Right renal cortex interstitium (tissue), 3 donors: ENCODE measurements at places on chromosomes 4 and X. TPM values are rescaled to one million over a fixed set of nuclear protein-coding genes. Genes with fewer than 3 reads are reported as not detected.

DUX4 gene
- not detected for polyA plus RNA-seq

- no peak for DNase-seq
Measured at GRCh38 chr4:151055539-151055938, 40.5 kb upstream of the LRBA start.

- DNase-seq = no peak
Measured at GRCh38 chr4:176799653-176800052, 6.9 kb upstream of the VEGFC start.

DNA sequence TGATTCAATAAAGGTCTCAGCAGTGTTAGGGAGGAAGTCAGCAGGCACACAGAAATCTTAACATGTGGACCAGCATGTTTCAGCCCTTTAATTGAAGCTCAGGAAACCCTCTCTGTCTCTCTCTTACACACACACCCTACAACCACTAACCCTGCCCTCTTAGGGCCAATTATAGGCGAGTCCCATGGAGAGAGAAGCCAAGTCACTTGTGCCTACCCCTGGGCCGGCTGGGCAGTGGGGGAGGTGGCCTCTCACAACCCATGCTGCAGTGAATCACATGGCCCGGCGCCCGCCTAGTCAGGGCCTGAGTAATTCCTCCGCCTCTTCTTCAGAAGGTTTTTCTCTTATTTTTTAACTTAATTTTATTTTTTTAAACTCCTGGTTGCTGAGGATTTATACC is 3.7 kb downstream of the FGD1 start:
- no peak for DNase-seq

DNA sequence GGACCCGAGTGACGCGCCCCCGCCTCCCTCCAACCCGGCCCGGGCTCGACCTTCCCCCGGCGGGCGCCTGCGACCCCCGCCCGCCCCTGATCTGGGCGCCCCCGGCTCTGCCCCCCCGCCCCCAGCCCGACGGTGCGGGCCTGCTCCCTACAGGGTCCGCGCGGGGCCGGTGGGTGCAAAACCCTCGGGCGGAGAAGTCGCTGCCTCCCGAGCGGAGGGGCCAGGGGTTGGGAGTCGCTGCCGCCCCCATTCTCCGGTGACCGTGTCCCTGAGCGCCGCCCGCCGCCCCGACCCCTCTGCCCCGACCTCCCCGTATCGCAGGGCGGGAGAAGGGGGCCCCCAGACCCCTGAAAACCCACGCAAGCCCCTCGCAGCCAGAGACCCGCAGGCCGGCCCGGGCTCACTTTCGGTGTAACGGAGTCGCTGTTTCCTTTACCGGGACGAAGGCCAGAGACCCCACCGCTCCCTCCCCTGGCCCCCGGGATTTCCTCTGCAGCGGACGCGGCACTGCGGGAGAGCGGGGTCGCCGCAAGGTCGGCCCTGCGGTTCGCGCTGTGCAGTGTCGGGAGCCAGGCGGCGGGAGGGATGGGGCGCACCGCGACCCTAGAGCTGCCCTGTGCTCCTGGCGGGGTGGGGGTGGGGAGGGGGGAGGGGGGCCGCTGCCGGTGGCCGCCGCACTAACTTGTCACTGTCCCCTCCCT is 729 bp upstream of the CPLX1 start:
- no peak for DNase-seq

DNA sequence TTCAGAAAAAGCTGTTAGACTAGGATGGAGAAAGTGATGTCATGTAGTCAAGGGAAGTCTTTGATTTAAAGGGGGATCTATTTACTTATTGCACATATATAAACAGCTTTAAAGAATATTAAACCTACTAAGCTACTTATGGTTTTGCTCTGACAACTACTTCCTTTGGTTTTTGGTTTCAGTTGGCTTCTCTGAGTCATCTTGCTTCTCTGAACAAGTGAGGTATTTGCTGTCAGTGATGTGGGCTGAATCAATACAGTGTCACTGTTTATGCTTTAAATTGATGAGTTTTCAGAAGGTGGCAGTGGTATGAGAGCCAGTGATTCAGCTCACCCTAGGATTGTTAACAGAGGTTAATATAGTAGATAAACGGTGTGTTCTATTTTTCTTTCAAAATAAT is 75.1 kb downstream of the CEP44 start:
- DNase-seq = no peak

GRCh38 chr4:3324093-3324815 is 31.4 kb downstream of the RGS12 start:
- DNase-seq = no peak

- DNase-seq = no peak
Measured at GRCh38 chrX:47706575-47706974, 47.6 kb upstream of the UXT start.

GRCh38 chr4:136935871-136936270 is 596.4 kb downstream of the PCDH18 start:
- DNase-seq = no peak

DNA sequence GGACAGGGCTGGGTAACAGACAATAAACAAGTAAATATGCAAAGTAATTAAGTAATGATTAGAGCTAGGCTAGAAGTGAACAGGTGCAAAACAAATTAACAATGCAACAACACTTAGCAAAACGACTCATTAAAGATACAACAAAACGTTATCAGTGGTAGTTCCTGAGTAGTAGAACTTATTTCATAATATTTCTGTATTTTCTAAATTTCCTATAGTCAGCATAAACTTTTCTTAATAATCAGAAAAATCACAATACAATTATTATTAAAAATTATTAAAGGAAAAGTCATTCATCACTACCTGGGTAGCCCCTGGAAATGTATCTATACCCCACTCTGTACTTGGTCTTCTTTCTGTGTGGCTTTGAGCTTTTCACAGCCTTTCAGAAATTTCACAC is 166.6 kb downstream of the GBA3 start:
- no peak for DNase-seq

KCNIP4 gene
- 14.5 TPM for polyA plus RNA-seq

TMPRSS11A gene
- polyA plus RNA-seq = not detected

NPNT gene
- 207 TPM for polyA plus RNA-seq

GRCh38 chr4:186725469-186726425 is 2.1 kb upstream of the FAT1 start:
- DNase-seq = peak; percentile 77

GRCh38 chr4:28636971-28637370 is 1776.3 kb downstream of the STIM2 start:
- DNase-seq = no peak

GRCh38 chr4:121736735-121737351 is 28.1 kb downstream of the SMIM43 start:
- no peak for DNase-seq

DNA sequence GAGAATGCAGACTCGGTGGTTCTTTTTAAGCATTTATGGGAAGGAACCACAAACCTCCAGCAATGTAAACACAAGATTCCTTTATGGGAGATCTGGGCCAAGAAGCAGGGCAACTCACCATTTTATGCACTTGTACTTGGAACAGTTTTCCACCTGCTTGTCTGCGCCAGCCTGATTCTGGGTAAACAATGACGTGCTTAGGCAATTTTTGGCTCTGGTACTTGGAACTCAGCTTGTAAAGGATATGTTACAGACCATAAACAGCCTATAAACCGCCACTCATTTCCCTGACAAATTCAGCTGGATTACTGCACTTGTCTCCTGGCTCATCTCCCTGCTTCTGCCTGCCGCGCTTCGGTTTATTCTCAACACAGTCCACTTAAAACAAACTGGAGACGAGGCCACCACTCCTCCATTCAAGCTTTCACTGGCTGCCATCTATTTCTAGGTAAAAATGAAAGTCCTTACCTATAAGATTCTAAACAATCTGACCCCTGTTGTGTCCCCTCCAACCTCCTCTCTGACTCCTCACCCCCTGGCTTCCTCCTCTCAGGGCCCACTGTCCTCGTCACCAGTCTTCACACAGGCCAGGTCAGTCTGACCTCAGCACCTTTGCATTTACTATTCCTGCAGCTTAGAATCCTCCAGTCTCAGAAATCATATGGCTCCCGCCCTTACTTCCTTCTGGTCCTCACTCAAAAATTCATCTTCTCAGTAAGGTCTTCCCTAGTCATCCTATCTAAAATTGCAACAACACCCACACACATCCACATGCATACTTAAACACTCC is 205.9 kb upstream of the GALNT7 start:
- DNase-seq = peak; percentile 5

TMEM31 gene
- polyA plus RNA-seq = 1.1 TPM

NLRP2B gene
- not detected for polyA plus RNA-seq

SMIM31 gene
- polyA plus RNA-seq = 0.24 TPM

TSPAN6 gene
- polyA plus RNA-seq = 186 TPM

DNA sequence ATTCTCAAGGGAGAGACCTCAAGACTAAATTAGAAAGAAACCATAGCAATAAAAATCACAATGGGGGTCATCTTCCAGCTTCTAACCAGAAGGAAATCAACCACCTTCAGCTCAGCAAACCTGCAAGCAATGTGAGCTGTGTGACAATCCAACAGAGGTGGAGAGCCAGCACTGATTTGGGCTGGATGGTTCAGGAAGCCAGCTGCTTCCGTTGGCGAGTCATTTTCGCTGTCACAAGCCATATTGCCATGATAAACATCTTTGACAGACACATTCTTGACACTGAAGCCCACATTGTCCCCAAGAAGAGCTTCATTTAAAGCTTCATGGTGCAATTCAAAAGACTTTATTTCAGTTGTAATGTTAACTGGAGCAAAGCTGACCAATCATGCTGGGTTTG is 22.7 kb downstream of the F8A1 start:
- no peak for DNase-seq

- no peak for DNase-seq
Measured at GRCh38 chr4:164906368-164906767, 29.4 kb downstream of the APELA start.

DNA sequence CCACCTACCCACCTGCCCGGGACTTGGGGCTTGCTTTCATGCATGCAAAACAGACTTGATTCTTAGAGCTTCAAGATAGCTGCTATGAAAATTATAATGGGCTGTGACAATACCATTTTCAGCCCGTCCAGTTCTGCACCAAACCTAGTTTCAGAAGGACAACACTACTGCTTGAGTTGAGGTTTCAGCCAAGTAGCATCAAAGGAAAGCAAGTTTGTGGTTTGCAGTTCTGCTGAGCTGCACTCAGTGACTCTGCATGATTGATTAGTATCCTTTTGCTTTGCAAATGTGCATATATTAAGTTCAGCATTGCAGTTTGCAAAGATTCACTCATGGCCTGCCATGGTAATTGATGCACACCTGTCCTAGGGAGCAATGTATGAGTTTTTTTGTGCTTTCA is 442.7 kb downstream of the RPA4 start:
- no peak for DNase-seq

NXT2 gene
- polyA plus RNA-seq = 20.8 TPM

GRCh38 chr4:145501051-145501660 is 19.5 kb downstream of the SMAD1 start:
- no peak for DNase-seq

ENOPH1 gene
- polyA plus RNA-seq = 76.6 TPM

DNA sequence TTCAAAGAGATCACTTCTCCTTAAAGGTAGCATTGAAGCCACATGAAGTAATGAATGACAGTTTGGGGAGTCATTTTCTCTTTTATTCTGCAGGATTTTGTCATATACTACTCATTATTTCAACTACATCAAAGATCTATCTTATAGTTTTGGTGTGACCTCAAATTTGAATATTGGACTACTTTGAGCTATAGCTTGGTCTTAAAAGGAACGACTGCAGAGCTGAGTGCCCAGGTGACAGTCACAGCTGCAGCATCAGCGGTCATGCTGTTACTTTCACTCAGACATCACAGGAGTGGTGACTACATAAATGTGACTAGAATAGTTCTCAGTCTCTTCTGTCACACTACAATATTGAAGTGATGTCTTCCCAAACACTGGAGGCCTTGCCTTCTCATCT is 10.7 kb upstream of the SPCS3 start:
- no peak for DNase-seq
